Inflammatory macrophage treated with lipopolysaccharide for 4 hours (primary cell): ENCODE measurements at places on chromosomes 5 and 9.
A peak's percentile ranks its signal among the peaks of the same experiment; 100 is the strongest.

- DNase-seq, result no peak
Observed at GRCh38 chr9:16044579-16044881, 491.7 kb downstream of the CCDC171 start.

- peak; percentile 85 for DNase-seq
Observed at GRCh38 chr5:132457371-132458225, 33.0 kb downstream of the IRF1 start.

DNA sequence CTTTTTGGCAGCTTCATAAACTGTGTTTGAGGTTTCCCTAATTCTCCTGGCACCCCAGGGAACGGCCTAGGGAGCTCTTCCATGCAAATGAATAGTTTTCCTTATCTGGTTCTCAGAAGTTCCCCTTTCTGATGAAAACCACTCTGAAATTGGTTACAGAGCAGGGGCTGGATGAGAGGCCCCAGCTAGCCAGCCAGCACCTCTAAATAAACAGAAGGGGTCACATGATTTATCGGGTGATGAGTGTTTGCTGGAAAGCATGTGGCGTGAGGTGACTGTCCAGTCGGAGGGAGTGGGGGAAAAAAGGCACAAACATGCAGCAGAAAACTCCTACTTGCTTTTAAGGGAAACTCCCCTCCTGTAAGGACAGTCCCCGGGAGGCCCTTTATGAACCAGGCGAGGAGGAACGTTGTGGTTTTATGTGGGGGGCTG lies 261.2 kb upstream of the ANKRD55 start:
- DNase-seq, result peak; percentile 78

DNA sequence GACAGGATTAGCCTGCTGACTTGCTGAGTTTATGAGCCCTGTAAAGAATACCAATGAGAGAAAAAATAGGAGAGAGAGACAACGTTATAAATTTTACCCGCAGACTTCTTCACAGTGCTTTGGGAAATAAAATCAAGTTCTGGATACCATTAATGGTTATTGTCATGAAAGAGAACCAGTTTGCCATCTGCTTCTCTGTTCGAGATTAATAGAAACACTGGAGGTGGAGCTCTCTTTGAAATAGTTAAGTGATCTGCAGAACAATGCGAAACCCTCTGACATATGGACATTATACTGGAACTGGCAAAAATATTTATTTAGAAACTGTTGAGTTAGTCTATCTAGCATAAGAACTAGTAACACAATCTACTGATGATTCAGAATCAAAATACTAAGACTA lies 500.7 kb downstream of the CDH12 start:
- no peak for DNase-seq

DNA sequence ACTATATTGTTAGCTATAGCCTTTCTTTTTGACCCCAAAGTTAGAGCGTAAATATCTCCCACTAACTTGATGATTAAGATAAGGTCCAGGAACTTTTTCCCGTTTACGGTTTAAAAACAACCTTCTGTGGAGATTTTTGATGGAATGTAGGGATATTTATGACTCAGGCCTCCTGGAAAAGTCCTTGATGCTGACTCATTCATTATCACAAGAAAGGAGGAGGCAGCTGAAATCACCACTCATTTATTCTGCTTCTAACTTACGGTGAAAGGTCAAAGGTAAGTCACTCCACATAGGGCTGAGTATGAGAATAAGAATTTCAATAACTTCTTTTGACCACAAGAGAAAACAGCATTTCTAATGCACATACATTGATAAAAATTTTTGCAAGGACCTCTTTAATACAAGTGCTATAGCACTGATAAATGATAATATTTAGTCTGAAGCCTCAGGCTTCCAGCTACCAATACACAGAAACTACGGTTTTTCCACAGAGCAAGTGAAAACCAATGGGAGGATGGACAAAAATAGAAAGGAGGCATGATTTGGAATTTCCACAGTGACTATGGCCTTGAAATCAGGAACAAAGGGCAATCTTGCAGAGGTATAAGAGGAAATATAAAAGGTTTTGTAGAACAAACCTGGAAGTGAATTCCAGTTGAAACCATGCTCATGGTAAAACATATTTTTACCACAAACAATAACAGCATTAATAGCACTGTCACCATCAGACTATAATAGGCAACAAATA lies 146.5 kb downstream of the PPP2R2B start:
- no peak for DNase-seq

DNA sequence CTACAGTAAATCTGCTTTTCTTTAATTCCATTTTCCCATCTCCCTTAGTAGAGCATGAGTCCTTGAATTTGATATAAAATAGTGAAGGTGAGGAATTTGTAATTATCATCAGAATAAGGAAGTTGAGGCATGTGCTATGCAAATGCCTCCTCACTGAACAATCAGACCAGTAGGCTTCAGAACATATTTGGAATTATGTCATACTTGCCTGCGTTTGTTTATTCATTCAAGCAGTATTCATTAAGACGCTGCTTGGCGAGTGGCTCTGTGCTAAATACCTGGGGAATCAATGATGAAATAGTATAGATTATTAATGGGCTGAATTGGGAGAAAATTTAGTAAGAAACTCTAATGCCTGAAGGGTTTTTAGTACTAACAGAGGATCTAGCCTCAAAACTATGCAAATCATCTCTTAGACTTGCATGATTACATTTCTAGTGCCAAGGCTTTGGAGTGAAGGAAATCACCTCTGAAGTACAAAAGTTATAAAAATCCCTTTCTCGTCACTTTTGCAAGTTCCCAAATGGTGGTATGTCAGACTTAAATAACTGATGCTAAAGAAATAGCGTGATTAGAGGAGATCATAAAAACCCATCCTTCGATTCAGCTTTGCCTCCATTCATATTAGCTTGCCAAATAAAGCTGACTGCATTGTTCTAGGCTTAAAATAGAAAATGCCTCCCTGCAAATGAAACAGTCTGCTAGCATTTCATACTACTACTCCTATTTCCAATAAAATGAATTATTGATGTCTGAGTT lies 141.7 kb downstream of the PCSK5 start:
- DNase-seq, result no peak

DNA sequence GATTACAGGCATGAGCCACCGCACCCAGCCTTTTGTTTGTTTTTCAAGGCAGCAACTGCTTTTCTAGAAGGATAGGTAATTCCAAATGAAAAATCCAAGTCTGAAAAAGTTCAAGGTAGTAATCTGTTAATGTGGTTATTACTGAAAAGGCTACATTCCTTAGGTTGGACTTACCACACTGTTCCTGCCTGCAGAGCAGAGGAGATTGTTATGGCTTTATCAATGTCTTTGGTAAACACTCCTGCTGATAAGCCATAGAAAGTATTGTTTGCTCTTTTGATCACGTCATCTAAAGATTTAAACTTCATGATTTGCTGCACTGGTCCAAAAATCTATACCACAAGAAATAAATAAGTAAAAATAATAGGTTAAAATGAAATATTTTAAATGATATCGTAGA lies 43.4 kb downstream of the ALDH1A1 start:
- DNase-seq, result no peak

- DNase-seq, result no peak
Observed at GRCh38 chr9:132970324-132971062, 8.0 kb upstream of the GFI1B start.

DNA sequence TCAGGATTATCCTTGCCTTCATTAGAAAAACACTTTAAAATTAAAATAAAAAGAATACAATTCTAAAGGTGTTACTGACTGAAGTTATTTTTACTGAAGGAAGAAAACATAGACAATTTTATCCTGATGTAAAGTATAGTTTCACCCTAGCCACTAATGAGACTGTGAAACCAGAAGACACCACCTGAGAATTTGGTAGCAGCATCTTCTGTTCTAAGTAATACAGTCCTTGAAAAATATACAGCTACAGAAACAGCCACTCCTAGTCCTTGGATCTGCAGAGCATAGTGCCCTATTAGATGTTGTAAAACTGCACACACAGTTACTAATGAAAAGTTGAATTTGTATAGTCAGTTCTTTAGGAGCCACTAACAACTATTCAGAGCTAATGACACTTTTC lies 377.7 kb downstream of the PRR16 start:
- DNase-seq, result no peak

DNA sequence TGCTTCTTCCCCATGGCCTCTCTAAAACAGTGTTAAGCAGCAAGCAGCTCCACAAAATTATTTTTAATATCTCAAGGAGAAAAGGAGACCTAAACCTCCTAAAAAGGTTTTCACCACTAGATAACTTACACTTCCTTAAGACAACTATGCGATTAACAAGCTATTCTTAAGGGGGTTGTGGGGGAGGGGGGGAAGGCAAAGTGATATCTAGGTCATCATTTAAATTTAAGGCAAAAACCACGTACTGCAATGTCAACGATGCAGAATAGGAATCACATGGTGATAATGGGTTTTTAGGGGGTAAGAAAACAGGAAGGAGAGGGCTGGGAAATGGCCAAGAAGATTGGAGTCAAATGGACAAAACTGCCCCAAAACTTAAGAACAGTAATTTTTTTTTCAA lies 32.6 kb downstream of the CSNK1A1 start:
- no peak for DNase-seq
